Eye (tissue), 1 donor: ENCODE measurements at places on chromosomes 16 and 17.

GRCh38 chr16:22278441-22279230, 18.6 kb upstream of the POLR3E start:
- peak; percentile 27 for DNase-seq

DNA sequence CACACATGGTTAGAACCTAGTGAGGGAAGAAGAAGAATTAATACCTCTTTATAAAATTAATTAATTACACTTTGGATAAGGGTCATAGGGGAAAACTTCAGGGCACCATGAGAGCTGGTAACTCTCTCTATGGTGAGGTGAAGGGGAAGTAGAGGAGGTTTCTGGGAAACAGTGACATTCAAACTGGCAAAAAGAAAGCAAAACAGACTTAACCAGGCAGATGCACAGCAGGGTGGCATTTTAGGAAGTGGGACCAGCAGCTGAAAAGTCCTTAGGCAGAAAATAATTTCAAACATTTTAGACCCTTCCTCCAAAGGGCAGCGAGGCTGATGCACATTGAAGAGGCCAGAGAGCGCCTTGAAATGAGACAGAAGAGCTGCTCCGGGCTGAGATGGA, 157.8 kb downstream of the CDH13 start:
- peak; percentile 31 for DNase-seq

DNA sequence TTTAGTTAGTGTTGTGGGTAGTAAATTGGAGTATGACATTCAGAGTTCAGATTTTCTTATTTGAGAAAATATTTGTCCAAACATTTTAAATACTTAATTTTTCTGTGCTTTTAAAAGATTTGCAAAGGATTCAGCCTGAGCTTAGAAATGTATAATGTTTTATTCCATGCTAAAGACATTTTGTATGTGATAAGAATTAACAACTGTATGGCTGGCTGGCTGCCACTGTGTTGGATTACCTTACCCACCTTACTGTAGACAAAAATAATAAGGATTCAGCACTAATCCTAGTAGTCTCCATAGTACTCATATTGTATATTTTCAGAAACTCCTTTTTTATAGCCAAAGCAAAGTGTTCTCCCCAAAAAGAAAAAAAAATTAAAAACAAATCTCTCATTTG, 74.8 kb downstream of the TANC2 start:
- DNase-seq, result no peak

DNA sequence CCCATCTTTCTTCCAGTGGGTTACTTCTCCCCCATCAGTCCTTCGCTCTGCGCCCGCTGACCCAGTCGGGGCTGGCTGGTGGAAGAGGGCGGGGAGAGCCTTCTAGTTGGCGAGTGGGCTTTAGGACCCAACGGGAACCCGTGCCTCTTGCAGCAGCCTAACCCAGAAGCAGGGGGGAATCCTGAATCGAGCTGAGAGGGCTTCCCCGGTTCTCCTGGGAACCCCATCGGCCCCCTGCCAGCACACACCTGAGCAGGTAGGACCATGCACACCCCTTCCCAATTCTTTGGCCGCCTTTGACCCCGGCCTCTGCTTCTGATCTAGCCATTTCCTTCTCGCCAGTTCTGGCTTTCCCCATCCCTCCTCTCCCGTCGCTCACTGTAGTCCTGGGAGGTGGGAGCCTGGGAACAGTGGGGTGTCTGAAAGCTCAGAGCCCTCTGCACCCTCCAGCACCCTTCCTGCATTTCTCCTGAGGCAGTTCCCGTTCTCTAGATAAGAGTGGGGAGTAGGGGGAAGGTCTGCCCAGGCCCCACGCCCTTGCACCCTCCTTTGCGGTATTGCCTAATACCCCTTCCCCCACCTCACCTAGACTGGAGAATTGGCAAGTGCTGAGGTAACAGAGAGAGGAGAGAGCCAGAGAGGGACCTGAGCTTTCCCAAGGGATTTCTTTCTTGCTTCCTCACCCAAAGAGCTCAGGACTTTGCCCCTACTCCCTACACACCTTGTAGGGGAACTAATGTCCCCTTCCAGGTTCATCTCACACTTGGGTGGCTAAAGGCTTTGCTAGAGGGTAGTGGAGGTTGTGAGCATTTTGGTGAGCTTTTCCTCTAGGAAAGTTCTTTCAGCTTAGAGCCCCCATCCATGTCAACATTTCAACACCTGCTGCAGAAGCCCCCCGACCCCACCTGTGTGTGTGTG, at the start of gene RARA:
RARA (plus strand) TSS at position 150 of the 918 bp plus-strand sequence. CDS start 22,039 bp downstream, outside the sequence.
- peak; percentile 91 for DNase-seq

DNA sequence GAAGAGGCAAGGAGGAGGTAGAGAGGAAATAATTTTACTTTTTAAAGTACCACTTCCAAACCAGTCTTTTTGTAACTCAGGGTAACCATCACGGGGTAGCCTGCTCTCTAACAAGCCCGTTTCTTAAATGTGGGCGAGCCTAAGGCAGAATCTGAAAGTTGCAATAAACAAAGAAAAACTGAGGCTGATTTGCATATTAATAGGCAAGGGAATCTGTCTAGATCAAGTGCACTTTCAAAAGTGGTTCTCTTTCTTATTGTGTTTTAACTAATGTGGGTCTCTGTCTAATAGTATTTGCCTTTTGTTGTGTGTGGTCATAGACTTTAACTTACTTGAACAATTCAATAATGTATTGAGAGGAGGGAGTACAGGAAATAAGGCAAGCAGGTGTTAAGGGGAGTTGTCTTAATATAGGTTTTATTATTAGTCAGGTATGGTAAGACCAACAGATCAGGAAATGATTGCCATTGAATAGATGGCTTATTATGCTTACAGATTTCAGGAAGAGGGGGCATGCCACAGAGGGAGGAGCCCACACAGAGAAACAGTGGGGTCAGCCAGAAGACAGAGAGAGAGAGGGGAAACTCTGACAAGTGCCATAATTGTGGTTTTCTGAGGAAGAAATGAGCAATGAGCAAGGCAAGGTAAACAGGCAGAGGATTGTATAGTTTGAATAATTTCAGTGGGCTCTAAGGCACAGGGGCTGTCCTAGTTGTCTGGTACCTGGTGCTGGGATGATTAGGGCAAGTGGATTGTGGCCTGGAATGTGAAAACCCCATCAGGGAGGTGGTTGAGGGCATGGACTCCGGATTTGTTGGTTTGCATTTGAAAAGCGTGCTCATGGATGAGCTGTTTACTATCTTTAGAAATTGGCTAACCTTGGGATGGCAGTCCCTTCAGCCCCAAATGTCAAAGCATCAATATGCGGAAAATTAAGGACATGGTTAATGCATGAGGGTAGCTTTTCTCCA, 237.2 kb downstream of the TOX3 start:
- DNase-seq, result no peak

GRCh38 chr17:16945136-16945482, 26.8 kb downstream of the TNFRSF13B start:
- DNase-seq, result no peak

DNA sequence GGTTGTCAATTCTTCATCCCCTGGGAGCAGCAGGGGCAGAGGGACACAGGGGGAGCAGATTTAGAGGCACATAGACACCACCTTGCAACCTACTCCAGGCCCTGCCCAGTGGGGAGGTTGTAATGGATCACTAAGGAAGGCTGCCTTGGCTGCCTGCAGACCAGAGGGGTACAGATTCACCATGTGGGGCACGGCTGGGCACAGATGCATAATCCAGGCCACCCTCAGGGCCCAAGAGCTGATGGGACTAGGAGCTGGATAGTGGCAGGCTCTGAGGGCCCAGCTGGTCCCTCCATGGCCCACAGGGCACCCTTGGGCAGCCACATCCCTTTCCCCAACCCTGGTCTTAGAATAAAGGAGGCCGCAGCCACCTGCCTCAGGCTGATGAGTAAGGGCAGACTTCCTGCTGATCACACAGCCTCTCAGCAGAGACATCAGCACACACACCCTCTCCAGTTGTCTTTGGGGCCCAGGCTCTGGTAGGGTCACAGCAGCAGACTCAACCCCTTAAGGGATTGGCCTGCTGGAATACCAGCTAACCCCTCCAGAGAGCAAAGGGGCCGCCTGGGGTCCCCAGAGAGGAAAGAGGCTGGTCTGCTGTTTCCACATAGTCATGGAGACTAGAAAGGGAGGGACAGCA, 224.9 kb downstream of the GSG1L start:
- DNase-seq, result no peak

DNA sequence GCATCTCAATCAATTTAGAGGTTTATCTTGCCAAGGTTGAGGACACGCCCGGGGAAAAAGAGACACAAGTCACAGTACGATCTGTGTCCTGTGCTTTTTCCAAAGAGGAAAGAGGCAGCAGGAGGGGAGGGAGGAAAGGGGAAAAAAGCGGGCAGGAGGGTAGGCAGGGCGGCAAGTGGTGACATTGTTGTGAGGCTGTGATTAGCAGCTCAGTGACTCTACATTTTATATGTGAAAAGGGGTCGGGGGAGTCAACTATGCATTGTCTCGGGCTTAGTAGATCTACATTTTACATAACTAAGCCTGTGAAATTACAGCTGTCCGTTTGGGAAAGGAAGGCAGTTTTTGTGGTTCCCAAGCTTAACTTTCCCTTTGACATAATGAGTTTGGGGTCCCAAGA, 22.2 kb upstream of the RIPOR1 start:
- DNase-seq, result no peak

- peak; percentile 64 for DNase-seq
These were observed 31.7 kb downstream of the OSBPL7 start for GRCh38 chr17:47789611-47790561.

DNA sequence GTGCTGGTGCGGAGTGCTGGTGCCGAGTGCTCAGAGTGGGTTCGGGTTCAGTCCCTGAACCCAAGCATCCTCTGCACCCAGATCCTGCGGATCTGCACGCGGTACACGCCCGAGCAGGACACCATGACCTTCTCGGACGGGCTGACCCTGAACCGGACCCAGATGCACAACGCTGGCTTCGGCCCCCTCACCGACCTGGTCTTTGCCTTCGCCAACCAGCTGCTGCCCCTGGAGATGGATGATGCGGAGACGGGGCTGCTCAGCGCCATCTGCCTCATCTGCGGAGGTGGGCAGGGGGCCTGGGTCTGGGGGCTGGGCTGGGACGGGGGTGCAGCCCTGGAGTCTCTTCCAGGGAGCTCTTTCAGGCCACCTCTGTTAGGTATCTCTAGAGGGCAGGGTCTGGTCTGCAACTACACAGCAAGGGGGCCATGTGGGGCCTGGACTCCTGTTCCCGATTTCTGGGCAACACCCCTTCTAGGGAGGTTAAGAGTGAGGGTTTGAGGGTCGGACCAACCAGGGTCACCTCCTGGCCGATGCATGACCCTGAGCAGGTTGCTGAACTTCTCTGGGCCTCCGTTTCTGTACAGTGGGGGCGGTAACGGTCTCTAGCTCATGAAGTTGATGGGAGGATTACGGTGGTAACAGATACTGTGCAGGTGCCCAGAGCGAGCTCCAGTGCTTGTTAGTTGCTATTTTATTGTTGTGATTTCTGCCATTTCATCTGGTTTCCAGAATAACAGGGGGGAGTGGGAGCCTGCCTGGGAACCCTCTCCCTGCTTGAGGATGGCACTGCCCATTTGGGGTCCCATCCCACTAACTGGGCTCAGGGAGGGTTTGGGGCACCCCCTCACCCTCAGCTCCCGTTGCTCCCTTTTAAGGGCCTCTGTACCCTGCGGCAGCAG, 10.1 kb downstream of the GJD3 start:
- no peak for DNase-seq

DNA sequence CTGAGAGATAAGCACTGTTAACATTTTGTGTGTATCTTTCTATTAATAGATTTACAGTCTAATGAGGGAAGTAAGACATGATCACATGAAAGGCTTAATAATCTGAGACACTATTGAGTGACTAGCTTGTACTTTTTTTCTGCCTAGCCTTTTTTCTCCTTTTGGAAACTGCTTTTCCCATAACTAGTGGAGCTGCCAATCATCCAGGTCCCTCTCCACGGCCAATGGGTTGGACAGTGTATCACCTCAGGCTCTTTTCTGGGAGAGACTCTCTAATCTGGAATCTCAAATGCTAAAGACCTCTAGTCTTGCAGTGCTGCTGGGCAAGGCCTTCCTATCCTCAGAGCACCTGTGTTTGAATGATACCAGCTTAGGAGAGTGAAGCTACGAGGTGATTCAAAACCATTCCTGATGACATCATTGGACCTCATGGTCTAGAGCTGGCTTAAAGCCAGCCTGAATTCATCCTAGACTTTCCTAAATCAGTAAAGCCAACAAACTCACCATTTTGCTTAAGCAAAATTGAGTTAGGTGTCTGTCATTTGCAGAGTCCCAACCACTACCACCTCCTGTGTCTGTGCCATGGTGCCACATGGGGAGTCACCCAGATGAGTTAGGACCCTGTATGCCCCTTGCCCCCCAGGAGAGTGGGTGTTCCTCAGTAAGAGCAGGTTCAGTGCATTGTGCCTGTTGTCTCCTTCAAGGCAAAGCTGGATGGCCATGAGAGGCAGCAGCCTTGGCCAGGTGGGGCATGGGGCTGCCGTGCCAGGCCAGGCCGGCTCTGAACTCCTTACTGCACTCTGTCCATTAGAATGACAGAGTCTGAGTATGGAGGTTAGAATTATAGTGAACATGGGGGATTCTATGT, 62.9 kb downstream of the SPECC1 start:
- no peak for DNase-seq

DNA sequence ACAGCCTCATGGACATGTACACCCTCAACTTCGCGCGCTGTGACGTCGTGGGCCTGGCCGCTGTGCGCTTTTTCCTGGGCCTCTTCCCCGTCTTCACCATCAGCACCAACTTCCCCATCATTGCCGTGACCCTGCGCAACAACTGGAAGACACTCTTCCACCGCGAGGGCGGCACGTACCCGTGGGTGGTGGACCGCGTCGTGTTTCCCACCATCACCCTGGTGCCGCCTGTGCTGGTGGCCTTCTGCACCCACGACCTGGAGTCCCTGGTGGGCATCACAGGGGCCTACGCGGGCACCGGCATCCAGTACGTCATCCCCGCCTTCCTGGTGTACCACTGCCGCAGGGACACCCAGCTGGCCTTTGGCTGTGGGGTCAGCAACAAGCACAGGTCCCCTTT, 23.5 kb downstream of the GRIN2C start:
- DNase-seq, result no peak

GRCh38 chr16:972316-973002, 1.7 kb upstream of the LMF1 start:
- peak; percentile 68 for DNase-seq

GRCh38 chr17:68870976-68871375, 84.2 kb downstream of the ABCA8 start:
- DNase-seq, result no peak

DNA sequence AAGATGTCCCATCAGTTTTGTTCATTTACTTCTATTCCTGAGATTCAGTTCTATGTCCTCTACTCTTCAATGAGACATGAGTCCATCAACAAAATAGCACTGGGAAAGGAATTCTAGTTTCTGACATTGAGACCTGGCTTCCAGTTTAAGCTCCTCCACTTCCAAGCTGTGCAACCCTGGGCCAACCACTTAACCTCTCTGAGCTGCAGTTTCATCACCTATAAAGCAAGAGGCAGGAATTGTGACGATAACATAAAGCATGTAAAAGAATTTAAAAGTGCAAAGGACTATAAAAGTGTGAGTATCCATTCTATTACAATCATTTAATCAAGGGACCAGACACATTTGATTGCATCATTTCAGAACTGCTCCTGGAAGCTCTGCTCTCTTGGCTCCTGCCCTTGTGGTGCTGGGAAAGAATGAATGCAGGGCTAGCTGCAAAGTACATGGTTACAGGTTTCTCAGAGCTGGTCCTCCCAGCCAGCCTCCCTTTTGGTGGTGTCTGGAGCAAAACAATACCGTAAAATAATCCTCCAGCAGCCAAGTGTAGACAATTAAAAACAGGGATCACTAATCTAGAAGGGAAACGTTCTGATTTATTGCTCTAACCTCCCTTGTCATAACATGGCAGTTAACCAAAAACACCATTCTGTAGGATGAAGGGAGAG, 113.9 kb downstream of the VPS53 start:
- peak; percentile 59 for DNase-seq
